Stimulated activated CD8-positive, alpha-beta memory T cell treated with anti-CD3 and anti-CD28 coated beads, Interleukin-15, amount 100 ng/mL, for 24 hours (primary cell): ENCODE measurements at places on chromosomes 6 and 20.
A peak's percentile ranks its signal among the peaks of the same experiment; 100 is the strongest.

DNA sequence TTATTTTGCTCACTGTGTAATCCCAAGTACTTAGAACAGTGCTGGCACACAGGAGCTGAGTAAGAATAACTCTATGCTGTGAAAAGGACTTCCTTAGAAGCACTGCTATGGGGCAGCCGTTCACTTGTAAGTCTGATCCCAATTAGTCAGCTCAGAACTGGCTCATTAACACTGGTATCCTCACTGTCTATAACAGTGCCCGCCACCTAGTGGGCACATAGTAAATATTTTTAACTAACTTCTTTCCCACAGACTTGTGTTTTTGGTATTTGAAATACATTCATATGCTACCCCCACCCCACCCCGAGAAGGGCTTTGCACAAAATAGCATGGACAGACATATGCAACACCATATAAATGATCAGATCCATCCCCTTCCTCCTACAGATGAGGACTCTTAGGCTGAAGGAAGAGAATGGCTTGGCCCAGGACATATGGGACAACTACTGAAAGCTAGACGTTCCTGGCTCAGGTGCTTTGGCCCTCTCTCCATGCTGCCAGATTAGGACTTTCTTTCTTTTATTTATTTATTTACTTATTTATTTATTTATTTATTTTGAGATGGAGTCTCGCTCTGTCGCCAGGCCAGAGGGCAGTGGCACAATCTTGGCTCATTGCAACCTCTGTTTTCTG is 47.1 kb downstream of the DST start:
- DNase-seq: no peak

DNA sequence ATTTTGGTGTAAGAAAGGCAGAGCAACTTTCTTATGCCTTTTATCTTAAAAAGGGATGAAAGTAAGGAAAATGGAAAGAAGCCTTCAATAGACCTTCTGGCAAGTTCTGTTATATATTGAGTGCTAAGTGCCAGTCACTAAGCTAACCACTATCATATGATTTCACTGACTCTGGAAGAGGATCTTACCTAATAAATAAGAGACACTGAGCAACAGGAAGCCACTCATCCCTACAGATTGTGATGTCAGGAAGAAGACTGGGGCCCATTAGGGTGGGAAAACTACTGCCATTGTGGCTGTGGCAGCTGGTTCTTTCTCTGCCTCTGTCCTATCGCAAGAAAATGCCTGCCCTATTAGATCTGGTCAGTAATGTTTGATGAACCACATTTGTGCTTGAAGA is 89.6 kb downstream of the AIG1 start:
- no peak for DNase-seq

GRCh38 chr6:57173056-57173885 is 1.1 kb downstream of the BAG2 start:
- no peak for DNase-seq

GRCh38 chr20:10487142-10488136 is 52.3 kb downstream of the SLX4IP start:
- DNase-seq: no peak

DNA sequence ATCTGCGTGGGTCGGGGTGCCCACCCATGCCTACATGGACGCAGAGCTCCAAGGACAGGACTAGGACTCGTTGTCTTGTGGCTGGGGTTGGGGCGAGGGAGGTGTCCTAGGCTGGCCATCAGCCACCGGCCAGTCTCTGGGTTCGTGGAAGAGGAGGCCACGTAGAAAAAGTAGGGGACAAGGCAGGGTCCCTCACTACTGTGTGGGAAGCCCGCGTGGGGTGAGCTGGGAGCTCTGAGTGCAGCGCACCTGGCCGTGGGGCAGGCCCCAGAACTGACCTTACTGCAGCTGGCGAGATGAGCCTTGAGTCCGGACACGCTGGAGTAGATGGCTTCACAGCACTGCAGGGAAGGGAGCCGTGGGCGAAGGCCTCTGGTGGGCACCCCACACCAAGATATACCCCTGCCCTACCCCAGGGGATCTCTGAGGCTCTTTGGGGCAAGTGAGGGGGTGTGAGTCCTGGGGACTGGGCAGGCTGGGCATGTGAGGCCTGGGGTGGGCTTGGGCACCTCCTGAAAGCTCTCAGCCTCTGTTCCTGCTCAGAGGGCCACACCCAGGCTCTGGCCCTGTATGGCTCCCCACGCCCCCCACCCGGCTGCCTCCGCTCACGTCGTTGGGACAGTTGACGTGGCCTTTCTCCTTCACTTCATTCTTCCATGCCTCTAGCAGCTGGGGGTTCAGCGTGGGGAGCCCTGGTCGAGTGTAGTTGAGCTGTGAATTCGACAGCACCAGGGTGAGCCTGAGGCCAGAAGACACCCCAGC is 5.6 kb upstream of the UCKL1 start:
- no peak for DNase-seq

DNA sequence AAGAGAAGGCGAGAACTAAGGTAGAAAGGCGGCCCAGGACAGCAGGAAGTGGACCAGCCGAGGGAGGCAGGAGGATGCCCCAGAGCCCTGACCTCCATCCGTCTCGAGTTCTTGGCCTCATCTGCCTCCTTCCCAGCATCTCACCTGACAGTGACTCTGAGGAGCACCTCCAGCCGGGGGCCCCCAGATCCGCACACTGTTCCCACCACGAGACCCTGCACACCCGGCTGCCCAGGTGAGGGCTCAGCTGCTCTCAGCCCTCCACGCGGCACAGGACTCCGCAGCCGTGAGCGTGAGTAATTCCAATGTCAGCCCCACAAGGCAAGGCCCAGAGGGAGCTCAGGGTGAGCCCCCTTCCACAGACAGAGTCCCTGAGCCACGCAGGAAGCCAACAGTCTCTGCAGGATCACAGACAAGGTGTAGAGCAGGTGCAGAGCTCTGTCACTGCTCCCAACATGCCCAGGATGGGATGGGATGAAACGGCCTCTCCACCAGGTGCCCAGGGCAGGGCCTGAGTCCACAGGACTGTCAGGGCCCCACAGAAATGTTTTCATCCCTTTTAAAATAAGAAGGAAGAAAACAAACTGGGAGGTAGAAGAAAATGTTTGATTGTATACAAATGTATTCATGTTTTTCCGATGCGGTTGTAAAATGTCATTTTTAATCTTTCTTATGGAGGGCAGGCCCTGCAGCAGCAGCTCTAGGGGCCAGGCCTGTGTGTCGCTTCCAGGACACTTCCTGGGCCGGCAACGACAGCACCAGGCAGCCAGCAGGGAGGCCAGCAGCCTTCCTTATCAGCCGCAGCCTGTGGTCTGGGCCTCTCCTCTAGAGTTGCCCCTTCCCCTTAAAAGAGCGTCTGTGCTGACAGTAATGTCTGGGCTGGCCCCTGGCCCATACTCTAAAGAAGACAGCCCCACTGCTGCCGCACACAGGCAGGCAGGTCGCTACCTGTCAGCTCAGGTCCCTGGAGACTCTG is 66.9 kb downstream of the DLL1 start:
- no peak for DNase-seq

GRCh38 chr20:45311589-45312211 is 3.6 kb upstream of the MATN4 start:
- peak; percentile 57 for DNase-seq

- DNase-seq: no peak
Observed at GRCh38 chr6:168711666-168712300, 270.8 kb downstream of the SMOC2 start.

- no peak for DNase-seq
Observed at GRCh38 chr6:39983193-39983592, 48.9 kb upstream of the MOCS1 start.

DNA sequence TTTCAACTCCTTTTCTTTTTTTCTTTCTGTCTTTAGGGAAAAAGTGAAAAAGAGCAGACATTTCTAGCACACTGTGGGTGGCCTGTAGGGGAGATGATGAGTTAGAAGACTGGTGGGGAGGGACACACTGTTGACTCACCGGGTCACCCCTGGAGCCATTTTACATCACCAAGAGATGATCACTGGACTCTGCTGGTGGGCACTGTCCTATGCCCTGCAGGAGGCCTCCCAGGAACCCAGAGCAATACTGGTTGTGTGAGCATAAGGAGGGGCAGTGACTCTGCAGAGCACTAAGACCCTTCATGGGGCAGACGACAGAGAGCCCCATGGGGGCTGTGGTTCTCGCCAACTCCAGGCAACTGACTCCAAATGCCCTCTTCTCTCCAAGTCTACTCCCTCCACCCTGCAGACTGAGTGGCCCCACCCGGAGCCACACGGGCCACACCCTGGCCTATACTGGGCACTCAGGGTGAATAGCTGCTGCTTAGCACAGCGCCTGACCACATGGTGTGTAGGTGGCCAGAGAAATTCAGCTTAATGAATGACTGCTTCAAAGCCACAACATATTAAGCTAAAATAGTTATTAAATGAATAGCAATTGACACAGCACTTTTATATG is 177.5 kb downstream of the CDC5L start:
- DNase-seq: no peak

DNA sequence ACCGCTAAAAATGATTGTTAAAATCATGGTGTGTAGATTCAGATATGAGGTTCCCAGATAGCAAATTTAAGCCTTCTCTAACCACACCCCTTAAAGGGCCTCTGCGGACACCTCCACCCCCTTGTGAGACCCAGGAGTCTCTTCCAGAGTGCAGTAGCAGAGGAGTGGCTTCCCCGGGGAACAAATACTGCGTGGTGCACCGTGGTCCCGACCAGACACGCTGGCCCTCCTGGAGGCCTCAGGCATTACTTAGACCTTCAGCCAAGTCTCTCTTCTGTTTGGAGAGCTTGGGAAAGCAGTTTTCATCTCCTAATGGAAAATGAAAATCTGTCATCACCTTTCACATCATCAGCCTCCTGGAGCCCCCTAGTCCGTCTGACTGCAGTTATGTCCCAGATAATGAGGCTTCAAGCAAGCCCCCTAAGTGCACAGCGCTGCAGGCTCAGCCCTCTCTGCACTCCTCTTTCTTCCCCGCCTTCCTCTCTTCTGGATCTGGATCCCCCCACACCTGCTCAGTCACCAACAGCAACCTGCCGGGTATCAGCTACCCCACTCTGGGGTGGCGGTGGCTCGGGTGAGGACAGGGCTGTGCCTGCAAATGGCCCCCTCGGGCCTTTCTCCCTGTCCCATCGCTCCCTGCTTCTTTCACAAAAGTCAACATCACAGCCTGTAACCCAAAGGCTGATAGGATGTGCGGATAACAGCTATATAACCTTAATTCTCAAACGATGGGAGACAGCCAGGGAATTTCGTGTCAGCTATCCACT is 58.8 kb upstream of the TAGAP start:
- no peak for DNase-seq

DNA sequence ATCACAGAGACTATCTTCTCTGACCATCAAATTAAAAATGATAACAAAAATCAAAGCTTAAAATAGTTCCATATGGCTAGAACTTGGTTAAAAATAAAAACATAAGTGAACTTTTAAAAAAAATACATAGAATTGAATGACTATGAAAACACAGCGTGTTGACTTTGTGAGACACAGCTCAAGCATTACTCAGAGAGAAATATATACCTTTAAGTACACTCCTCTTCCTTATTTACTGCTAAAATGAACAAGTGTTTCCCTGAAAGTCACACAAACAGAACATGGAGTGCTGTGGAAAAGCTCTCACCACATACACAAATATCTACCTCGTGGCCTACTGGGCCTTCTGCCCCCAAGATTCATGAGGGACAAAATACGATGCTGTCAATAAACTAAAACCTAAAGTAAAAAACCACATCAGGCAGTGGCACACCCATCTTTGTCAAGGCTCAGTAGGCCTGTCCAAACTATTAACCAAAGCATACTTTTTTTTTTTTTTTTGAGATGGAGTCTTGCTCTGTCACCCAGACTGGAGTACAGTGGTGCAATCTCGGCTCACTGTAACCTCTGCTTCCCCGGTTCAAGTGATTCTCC is 7.5 kb downstream of the FAXC start:
- DNase-seq: no peak

DNA sequence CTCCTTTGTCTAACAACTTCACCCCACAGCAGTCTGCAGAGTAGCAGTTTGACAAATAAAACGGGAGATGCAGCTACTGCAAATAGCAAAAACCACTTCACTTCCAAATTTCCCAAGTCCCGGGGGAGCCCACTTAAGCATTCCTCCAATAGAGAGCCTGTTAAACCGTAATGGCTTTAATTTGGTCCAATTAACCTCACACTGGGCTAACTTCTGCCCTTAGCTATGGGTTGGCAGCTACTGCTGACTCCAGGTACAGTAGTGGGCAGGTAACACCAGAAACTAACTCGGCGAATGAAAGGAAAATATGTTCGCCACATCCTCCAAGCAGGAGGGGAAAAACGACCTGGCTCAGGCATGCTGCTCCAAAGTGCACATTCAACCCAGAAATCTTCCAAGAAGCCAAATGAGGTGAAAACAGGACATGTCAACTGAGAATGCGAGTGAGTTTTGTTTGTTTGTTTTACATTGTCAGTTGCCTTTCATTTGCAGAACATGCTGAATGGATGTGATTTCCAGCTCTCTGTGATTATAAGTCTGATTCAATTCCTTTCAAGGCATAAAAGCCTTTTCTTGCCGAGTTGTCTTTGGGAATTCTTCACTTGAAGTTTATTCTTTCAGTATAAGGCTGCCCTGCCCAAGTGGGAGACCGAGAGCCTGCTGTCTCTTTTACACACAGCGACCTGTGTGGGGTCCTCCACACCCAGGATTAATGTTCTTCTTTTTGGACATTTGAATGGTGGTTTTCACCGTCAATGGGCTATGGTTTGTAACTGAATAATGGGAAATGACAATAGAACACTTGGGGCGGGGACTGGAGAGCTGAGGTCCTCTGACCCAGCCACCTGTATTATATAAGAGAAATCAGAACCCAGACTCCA is 117.3 kb upstream of the ARMC2 start:
- no peak for DNase-seq

- DNase-seq: no peak
Observed at GRCh38 chr6:42315991-42316970, 98.6 kb upstream of the MRPS10 start.

DNA sequence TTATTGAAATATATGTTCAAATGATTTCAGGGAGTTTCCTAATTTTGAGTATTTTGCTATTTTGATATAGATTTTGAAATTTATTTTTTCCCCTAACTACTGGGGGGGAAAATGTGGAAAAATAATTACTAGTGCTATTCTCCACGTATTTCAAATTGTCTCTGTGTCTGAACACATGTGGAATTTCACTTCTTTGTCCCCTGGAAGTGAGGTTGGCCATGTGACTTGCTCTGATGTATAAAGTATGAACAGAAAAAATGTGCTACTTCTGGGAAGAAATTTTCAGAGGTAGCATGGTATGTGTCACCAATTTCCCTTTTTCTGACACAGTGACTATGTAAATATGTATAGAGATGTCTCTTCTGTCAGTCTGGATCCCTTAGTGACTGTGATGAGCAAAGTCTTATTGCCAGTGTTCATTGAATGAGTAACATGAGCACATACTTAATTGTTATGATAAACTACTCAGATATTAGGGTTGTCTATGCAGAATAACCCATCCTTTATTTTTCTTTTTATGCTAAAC is 215.4 kb upstream of the CCN2 start:
- no peak for DNase-seq

GRCh38 chr6:25946631-25947030 is 16.0 kb upstream of the TRIM38 start:
- DNase-seq: no peak

GRCh38 chr6:121726596-121726995 is 291.1 kb downstream of the GJA1 start:
- DNase-seq: no peak
